ENCODE measurements at places on chromosomes 13 and 19.

DNA sequence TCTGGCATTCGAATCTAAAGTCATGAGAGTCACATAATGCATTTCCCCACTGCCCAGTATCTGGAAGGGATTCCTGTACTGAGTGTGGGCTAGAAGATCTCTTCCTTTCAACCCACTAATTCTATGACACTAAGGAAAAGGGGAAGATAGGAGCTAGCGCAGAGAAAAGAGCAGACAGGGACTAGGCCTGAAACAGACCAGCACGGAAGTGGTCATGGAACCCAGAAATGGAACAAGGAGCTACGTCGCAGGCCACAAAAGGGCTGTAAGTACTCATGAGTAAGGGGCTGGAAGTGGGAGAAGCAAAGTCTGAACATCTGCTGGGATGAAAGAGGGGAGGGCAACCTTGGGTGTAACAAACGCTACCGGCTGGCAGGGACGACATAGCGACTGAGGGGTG, 8.6 kb downstream of the ABCC4 start:
- DNase-seq, result peak; percentile 10

GRCh38 chr19:38759590-38760003, 13.7 kb downstream of the LGALS7 start:
- DNase-seq, result peak; percentile 35

DNA sequence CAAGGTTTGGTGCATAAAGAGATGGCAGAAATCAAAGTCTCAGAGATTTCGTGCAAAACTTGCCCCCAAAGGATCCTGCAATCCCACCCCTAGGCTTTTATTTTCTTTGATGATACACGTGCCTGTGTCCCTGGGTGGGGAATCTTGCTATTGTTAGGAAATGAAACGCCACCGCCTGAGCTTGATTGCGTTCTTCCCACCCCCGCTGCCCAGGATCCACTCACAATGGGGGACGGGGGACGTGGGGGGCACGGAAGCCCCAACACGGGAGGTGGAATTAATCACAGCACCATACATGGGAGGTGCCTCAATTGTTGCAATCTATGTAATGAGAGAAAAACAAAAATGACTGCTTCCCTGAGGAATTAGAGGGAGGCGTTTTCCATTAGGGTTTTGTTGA, 39.6 kb downstream of the ZNRF4 start:
- DNase-seq, result no peak

DNA sequence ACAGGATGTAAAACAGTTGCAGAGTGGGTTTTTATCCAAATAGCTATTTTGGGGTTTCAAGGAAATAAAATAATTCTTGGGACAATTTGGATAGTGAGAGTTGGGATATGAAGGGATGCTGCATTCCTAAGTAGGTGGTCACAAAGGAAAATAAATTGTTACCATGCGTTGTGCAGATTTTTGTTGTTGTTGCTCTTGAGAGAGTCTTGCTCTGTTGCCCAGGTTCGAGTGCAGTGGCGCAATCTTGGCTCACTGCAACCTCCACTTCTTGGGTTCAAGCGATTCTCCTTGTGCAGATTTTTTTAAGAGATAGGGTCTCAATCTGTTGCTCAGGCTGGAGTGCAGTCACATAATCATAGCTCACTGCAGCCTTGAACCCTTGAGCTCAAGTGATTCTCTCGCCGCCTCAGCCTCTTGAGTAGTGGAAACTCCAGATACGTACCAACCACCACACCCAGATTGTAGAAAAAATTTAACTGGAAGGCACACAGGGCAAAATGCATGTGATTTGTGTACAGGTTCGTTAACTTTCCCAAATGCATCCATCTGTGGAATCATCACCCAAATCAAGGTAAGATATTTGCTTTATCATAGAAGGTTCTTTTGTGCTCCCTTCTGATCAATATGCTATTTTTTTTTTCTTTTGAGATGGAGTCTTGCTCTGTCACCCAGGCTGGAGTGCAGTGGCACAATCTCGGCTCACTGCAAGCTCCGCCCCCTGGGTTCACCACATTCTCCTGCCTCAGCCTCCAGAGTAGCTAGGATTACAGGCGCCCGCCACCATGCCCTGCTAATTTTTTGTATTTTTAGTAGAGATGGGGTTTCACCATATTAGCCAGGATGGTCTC, 16.0 kb downstream of the SLC1A5 start:
- no peak for DNase-seq

- DNase-seq, result no peak
Measured at GRCh38 chr13:106649495-106649894, 81.6 kb upstream of the ARGLU1 start.

DNA sequence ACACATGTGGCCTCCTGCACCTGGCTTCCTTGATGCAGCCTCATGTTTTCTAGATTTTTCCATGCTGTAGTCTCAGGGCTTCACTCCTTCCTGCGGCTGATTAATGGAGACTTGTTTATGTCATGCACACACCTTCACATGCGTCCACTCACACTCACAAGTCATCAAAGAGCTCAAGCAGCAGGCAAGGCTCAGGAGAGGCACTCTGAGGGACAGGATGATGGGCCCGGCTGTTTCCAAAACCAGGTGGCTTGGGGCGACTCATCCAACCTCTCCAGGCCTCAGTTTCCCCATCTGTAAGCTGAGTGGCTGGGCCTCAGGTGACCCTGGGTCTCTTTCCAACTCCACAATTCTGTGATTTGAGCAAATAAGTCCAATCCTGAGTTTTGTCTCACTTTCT, 36.9 kb downstream of the RASA3 start:
- no peak for DNase-seq

- DNase-seq, result no peak
Measured at GRCh38 chr13:48491423-48492095, 41.3 kb downstream of the RCBTB2 start.

- peak; percentile 82 for DNase-seq
Measured at GRCh38 chr19:7926021-7926726, at the start of gene CTXN1. Gene CTXN1, minus strand, starts transcription at chr19:7926135. Its CDS starts 597 bp downstream, at chr19:7925538.

GRCh38 chr19:17235300-17235970, 9.4 kb downstream of the OCEL1 start:
- DNase-seq, result peak; percentile 48

GRCh38 chr13:75175575-75175974, 306.4 kb downstream of the TBC1D4 start:
- no peak for DNase-seq

- peak; percentile 28 for DNase-seq
Measured at GRCh38 chr13:98525456-98526181, 51.3 kb downstream of the STK24 start.

- no peak for DNase-seq
Measured at GRCh38 chr19:22807061-22807835, 23.3 kb upstream of the ZNF99 start.

- no peak for DNase-seq
Measured at GRCh38 chr13:113359571-113359970, 4.4 kb downstream of the GRTP1 start.

DNA sequence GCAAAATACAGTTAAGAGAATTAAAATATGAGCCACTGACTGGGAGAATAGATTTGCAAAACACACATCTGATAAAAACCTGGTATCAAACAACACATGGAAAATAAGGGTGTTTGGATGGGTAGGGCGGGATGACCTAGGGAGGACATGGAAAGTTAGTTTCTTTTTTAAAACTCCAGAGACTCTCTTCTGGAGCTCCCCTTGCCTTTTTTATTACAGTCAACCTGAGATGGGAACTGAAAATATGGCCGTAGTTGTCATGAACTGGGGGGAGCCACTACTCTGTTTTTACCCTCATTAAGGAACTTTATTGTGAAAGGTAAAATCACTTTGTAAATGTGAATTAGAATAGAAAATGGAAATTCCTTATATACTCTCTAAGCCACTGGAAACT, 113.0 kb downstream of the ATP11A start:
- no peak for DNase-seq

DNA sequence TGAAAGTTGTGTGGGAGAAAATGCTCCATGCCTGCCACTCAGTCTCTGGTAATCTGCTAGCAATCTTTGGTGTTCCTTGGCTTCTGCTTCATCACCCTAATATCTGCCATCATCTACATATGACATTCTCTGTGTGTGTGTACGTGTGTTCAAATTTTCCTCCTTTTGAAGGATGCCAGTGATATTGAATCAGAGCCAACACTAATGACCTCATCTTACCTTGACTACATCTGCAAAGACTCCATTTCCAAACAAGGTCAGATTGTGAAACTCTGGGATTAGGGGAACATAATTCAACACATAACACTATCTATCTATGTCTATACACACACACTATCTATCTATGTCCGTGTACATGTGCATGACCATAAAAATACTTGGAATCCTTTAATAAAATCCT, 81.4 kb upstream of the IRS2 start:
- no peak for DNase-seq

GRCh38 chr13:108120856-108121255, 94.5 kb downstream of the LIG4 start:
- no peak for DNase-seq

DNA sequence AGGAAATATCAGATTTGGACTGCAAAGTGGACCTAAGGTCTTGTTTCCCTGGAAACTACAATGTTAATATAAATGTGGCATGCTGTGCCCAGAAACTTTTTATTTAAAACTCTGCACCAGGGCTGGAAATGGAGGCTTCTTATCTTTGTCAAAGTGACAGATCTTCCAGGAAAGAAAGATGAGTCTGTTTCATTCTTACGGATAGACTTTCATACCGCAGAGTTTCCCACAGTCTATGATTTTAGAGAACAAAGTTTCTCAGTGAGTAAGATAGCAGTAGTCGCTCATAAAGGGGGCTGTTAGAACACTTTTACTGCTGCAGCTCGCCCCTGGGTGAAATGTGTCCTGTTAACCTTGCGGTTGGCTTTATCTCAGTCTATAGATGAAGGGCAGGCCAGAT, 6.7 kb downstream of the CLEC11A start:
- no peak for DNase-seq

GRCh38 chr19:41646589-41647204, 19.8 kb upstream of the CEACAM4 start:
- peak; percentile 84 for DNase-seq

- DNase-seq, result no peak
Measured at GRCh38 chr13:98254513-98254912, 77.4 kb upstream of the RNF113B start.

GRCh38 chr13:39144941-39145533, 106.8 kb downstream of the NHLRC3 start:
- DNase-seq, result peak; percentile 64

- no peak for DNase-seq
Measured at GRCh38 chr13:31476266-31476665, 263.1 kb upstream of the RXFP2 start.

- peak; percentile 13 for DNase-seq
Measured at GRCh38 chr13:109096101-109096500, 466.7 kb downstream of the MYO16 start.

- DNase-seq, result no peak
Measured at GRCh38 chr13:44274771-44275205, 98.8 kb upstream of the SERP2 start.

- no peak for DNase-seq
Measured at GRCh38 chr19:731000-731399, 19.9 kb upstream of the MISP start.

GRCh38 chr13:59665732-59666131, 498.0 kb downstream of the DIAPH3 start:
- no peak for DNase-seq

GRCh38 chr13:80783926-80784565, 443.1 kb upstream of the SPRY2 start:
- no peak for DNase-seq

GRCh38 chr19:1904860-1905109, 414 bp upstream of the ADAT3 start:
- no peak for DNase-seq

GRCh38 chr13:71499235-71499634, 367.8 kb downstream of the DACH1 start:
- no peak for DNase-seq

DNA sequence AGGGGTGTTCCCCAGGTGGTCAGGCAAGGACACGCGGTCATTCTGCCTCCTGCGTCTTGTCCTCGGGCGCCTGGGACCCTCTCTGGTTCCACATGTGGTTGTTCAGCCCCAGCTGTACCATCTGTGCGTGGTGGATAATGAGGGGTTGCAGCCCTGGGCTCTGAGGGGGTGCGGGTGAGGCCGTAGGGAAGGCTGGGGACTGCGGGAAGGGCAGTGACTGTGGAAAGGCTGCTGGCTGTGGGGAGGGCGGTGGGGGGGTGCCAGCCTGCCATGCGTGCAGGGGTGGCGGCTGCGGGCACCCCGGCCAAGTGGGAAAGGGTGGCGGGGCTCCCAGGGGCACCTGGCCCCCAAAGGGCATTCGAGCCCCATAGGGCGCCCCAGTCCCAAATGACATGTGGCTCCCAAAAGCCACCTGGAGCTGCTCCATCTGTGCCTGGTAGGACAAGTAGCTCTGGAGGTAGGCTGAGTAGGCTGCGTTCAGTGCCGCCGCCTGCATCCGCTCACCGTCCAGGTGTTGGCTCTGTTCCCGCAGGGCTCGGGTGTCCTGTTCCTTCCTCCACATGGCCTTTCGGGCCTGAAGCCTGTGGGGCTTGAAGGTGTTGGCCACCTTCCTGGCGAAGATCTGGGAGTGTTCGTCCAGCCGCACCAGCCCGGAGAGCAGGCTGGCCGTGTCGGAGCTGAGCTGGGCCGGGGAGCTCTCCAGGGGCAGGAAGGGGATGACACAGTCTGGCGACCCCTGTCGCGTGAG, 15.1 kb downstream of the TICAM1 start:
- DNase-seq, result no peak

DNA sequence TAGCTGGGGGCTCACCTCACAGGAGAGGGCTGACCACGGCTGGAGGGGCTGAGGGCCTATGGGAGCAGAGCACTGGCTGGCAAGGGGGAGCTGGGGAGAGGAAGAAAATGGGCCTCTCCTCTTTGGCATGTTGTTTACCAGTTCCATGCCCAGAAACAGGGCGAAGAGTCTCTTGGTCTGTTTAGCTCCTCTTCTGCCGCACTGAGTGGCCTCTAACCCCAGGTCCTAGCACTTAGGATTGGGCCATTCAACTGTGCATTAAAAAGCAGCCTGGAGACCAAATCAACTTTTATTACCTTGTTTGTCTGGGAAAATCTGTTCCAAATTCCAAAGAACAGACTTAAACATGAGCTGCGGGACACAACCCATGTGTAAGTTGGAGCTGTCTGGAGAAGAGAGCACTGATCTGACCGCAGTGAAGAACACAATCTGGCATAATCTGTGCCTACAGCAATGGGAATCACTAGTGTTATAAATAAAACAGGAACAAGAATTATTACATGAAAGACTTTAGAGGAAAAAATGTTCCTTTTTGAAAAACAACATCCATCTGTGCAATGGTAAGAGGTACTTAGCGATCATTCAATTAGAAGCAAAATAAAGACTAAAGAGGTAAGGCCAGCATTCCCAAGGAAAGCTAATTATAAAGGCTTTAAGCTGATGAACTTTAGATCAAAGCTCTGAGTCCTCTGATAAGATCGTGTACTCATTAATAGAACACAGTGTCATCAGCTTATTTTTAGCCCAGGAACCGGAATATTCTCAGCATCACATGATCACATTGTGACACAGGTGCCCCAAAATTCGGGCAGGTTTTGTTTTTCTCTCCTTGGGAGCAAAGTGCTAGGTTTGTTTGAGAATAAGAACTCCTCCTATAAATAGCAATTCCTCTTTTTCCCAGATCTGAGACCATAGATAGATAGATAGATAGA, 243.2 kb downstream of the COL4A1 start:
- DNase-seq, result no peak

GRCh38 chr19:53903055-53903680, 5.9 kb upstream of the CACNG7 start:
- DNase-seq, result peak; percentile 31

All from suppressor macrophage (primary cell).